ENCODE measurements at places on chromosomes 13 and 19. TPM values are rescaled to one million over a fixed set of nuclear protein-coding genes. Genes with fewer than 3 reads are reported as not detected.

Gene ADGRE1
- 0.46 TPM for total RNA-seq

Gene VSIG10L
- 11.3 TPM for total RNA-seq

Gene SLC25A41
- 0.72 TPM for total RNA-seq

Gene PRTN3
- not detected for total RNA-seq

Gene FUZ
- 36.7 TPM for total RNA-seq

Gene URAD
- not detected for total RNA-seq

Gene CBY2
- not detected for total RNA-seq

All from mucosa of gallbladder (tissue), 1 donor.